ENCODE measurements at places on chromosomes 1 and 21.
A peak's percentile ranks its signal among the peaks of the same experiment; 100 is the strongest.

DNA sequence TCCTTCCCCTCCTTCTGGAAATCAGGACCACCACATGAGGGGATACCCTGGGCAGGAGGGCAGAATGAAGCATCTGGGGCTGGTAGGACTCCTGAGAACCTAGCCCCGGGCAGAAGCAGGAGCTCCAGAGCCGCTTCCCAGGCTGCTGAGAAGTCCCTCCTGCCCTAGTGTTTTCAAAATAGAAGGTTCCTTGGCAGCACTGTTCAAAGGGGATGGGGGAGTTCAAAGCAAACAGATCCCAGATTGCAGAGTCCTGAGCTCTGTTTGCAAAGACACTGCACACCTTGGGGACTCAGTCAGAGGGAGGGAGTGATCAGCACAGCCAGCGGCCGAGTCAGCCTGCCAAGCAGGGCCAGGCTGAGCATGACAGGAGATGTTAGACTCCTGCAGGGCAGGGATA lies 177.8 kb downstream of the PTPRU start:
- no peak for DNase-seq

- DNase-seq: peak; percentile 4
Observed at GRCh38 chr1:212514782-212515181, 82.1 kb downstream of the NENF start.

DNA sequence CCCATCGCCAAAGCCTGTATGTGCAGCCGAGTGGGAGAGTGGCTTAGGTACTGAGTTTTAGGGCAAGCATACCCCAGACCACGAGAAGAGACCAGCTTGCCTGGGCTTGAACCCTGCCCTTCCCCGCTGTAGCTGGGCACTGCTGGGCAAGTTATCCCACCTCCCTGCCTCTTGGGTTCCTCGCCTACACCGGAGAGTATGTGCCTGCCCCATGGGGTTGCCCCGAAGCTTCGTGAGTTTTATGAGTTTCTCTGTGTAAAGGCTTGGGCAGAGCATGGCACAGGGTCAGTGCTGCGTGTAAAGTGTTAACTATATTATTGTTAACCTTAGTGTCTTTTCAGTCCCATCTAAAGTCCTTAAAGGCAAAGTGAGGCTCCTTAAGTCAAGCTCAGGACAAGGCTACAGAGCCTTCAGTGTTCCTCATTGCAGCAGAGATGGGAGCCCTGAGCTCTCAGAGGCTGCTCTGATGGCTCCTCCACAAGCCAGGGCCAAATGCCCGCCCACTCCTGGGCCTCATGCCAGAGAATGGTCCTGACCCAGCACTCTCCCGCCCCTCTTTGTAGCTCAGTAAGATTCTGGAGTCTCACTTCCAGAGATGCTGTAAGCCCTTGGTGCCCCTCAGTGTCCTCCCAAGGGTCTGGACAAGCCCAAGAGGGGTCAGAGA lies 37.0 kb upstream of the KCNA10 start:
- DNase-seq: peak; percentile 24

DNA sequence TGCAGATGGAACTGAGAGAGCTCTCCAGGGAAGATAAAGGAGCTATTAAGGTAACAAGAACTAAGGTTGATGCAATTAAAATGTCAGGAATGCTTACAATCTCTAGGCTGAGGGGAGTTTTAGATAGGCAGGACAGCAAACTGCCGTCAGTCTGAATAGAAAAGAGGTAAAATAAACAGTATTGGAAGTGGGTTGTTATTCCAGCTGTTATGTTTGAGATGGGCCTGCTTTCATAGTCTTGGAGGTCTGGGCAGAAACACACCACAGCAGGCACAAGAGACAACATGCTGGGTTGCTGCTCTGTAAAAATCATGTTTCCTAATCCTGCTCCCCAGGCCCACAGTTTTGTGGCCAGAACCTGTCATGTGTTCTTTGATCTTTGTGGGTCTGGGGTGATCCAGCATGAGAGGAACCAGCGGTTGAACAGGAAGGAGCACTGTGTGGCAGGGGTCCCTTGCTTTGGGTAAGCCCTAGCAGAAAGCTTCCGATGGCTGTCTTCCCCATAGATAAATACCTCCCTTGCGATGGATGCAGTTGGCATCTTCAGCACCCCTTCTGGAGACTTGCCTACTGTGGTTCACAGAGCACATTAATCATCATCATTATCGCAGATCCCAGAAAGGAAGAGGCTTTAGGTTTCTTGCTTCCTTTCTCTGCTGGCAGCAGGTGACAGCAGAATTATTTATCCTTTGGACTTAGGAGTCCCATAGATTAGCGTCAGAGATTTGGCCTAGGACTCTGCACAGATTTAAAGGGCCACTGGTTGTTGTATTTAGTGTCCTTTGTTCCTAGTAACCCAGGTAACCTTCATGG lies 97.1 kb downstream of the AK5 start:
- peak; percentile 17 for DNase-seq

DNA sequence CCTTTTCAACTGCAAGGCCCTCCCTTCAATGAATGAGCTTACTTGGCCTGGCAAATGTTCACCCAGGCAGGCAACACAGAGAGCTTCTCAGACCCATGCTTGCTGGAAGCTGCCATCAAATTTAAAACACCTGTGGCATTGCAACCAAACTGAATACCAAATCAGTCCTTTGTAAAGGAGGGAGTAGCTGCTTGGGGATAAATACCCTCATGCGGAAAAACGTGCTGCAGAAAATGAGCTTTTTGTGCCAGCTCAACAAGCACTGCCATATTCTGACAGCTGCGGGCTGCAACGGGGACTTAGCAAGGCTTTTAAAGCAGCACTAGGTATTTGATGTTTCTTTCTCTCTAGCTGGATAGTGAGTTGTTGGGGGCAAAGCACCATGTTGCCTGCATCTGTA lies 119.7 kb downstream of the PLPPR4 start:
- DNase-seq: no peak

- DNase-seq: peak; percentile 64
Observed at GRCh38 chr1:88701275-88701674, 17.2 kb downstream of the PKN2 start.

GRCh38 chr1:97377432-97378034 lies 543.3 kb downstream of the DPYD start:
- DNase-seq: no peak

GRCh38 chr1:245173446-245174211 lies 18.8 kb downstream of the KIF26B start:
- no peak for DNase-seq

DNA sequence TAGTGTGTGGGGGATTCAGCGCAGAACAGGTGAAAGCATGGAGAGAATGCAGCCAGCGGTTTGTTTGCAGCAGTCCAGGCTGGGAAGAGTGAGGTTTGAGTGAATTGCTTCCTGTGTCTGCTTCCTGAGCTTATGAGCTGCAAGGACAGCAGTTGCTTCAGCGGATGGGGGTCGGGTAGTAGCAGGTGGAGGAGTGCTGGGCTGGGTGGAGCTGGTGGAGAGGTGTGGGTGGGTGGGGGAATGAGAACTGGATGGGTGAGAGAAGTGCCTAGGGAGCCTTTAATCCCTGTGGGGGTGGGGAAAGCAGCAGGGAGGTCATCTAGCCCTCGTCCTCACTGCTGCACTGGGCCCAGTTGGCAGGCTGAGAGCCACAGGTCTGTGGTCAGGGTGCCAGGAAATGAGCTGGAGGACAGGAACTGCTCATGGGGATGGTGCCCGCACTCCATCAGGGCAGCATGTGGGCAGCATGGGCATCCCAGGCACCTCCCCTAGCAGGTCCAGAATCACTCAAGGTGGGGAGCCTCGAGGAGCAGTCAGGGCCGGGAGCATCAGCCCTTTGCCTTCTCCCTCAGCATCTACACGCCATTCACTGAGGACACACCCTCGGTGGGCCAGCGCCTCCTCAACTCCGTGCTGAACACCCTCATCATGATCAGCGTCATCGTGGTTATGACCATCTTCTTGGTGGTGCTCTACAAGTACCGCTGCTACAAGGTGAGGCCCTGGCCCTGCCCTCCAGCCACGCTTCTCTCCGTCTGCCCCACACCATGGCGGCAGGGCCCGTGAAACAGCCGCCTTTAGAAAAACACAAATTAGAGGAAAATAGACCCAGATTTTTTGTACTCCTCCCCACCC lies 14.8 kb downstream of the PSEN2 start:
- no peak for DNase-seq

- DNase-seq: no peak
Observed at GRCh38 chr1:191669629-191670028, 488.6 kb upstream of the RGS18 start.

GRCh38 chr21:31543191-31543590 lies 116.3 kb upstream of the SOD1 start:
- DNase-seq: no peak

- DNase-seq: no peak
Observed at GRCh38 chr1:94819238-94819944, 766 bp upstream of the SLC44A3 start.

DNA sequence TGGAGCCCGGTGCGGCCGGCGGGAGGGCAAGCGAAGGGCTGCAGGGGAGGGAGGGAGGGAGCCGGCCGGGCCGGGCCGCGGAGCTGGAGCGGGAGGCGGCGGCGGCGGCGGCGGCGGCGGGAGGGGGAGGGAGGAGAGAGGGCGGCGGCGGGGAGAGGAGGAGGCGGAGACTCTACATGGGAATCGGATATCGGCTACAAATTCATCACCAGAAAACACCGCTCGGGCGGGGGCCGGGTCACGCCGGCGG lies at the start of gene AKT3:
AKT3 (minus strand) TSS at position 42 of the 250 bp plus-strand sequence. CDS start 7,073 bp downstream, outside the sequence.
- DNase-seq: peak; percentile 88

DNA sequence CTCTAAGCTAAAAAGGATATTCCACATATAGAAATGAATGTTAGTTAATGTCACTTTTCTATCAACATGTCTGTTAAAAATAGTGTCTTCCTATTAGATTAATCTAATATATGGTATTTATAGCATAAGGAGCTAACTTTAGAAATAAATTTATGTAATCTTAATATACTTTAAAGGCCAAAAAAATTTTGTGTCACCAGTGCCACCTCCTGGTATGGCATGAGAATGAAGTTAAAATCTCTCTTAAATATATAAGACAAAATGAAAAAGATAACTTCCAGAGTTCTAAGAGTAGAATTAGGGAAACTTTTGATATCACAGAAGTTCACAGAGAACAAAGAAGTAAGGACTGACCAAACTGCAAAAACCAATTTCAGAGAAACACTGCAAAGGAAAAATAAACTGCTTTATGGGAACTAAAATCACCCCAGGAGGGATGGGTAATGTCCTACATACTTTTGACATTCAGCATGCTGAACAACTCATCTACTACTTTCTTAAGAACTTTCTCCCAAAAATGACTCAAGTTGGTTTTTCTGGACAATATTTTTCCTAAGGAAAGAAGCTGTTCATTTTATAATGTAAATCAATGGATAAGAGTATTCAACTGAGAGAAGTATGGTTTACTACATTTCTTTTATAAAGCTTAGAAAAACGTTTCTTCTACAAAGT lies 82.8 kb downstream of the TRIM33 start:
- peak; percentile 58 for DNase-seq

DNA sequence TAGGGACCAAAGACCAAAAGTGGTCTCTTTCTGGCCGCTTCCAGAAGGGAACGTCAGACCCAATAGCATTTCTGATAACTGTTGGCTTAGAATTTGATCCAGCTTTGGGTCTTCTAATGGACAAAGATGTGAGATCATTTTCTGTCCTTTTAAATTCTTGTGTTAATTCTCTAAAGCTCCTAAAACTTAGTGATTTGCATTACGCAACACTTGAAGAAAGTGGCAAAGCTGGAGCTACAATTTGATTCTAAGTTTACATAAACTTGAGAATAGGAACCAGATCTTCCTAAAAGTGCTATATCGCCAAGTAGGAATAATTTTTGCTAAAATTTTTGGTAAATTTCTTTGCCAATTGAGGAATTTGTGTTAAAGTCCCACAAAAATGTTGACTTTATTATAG lies 21.6 kb upstream of the PLA2G4A start:
- DNase-seq: no peak

DNA sequence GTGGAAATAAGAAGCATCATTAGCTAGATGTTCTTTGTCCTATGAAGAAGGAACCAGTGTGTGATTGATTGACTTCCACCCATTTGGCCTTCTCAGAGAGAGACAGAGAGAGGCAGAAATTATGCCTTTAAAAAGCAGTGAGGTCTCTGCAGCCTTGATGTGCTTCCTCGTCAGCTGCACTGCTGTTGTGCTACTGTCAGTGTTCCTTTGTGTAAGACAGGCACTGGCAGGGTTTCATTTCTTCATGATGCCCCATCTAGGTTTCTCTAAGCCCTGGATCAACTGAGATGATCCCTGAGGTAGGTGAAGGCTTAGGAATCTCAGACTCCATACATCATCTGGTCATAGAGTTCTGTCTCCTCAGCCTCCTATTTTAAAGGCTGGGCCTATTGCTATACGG lies 34.9 kb downstream of the GPR3 start:
- no peak for DNase-seq

- DNase-seq: no peak
Observed at GRCh38 chr1:166261511-166261910, 94.7 kb upstream of the FAM78B start.

GRCh38 chr1:159121526-159121925 lies 45.0 kb upstream of the AIM2 start:
- DNase-seq: no peak

DNA sequence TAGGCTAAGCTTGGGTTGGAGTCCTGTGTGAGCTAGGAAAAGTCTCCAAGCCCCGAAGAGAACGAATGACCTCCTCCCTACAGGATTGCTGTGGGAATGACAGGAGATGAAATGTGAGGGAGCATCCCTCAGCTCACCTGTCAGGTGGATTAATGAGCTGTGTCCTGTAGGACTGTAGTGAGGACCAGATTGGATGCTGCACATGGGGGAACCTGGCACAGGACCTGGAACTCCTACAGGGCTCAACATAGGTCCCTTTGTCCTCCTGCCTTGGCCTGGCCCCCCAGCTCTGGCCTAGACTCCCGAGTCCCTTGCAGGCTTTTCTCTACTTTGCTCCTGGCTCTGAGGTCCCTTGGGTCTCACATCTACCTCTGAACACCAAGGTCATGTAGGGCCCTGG lies 155.7 kb downstream of the PTPRU start:
- DNase-seq: no peak

GRCh38 chr1:34276606-34277005 lies 99.9 kb downstream of the C1orf94 start:
- DNase-seq: no peak

- no peak for DNase-seq
Observed at GRCh38 chr1:17837233-17838030, 82.3 kb downstream of the ACTL8 start.

DNA sequence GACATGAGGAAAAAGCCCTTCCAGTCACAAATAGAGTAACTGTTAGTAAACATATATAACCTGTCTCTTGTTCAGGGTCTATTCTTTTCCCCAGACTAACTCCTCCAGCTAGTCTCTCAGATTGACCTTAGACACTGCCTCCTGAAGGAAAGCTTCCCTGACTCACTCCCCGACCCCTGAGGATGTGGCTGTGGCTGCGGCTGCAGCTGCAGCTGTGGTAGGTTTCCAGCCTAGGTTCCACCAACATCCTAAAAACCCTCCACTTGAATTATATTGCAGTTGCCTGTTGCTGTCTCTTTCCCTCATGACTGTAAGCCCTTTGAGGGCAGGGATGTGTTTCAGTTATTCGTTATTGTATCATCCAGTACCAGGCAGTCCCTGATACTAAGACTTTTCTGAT lies 132.9 kb upstream of the C1orf21 start:
- DNase-seq: no peak

DNA sequence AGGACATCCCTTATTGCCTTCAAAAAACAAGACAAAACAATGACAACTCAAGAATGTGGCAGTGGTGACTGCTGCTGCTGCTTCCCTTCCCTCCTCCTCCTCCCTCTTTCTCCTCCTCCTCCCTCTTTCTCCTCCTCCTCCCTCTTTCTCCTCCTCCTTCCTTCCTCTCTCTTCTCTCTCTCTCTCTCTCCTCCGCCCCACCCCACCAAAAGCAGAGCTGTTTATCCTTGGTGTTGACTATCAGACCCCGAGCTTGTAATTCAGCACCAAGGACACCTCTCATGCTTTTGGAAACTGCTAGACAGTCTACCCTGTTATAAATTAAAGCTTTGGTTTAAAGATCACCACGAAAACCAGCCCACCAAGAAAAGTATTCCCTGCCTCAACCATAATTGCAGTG lies 72.4 kb upstream of the IFNAR2 start:
- DNase-seq: peak; percentile 33
